ENCODE measurements at places on chromosomes 6 and 20.
A peak's percentile ranks its signal among the peaks of the same experiment; 100 is the strongest.

DNA sequence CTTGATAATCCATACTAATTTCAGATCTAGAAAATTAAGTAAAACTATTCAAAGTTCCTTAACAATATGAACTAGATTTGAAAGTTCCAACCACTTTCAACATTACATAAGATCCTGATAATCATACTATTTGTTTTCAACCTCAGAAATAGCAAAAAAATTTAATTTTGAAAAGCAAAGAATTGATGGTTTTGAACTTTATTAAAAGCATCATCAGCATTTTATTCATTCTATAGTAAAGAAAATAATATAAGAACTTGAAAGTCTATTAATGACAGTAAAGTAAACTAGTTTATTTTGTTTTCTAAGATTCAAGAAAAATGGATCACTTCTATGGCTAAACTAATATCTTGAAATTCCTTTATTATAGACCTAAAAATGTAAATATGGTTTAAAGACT, 26.8 kb downstream of the EYS start:
- H3K27ac ChIP-seq = no peak overlapping the region
- no peak for DNase-seq
- H3K27me3 ChIP-seq = no peaks in the 10 kb centered on the region

DNA sequence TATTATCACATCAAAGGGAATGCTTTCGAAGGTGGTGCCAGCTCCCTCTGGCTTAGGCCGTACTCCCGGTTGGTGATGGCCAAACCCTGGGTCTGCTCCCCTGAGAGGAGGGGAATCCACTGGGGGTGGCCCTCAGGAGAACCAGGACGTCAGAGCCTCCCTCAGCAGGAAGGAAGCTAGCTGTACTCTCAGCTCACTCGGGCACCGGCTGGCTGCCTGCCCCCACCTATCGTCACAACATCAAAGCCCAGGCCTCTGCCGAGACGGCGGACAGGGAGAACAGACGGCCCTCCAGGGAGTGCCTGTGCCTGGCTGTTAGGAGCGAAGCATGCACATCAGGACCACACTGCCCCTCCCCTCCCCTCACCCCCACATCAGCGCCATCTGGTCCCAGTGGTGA, 9.2 kb upstream of the PGC start:
- H3K4me1 ChIP-seq = no peaks in the 10 kb centered on the region
- no peak overlapping the region for H3K27ac ChIP-seq
- DNase-seq = no peak

DNA sequence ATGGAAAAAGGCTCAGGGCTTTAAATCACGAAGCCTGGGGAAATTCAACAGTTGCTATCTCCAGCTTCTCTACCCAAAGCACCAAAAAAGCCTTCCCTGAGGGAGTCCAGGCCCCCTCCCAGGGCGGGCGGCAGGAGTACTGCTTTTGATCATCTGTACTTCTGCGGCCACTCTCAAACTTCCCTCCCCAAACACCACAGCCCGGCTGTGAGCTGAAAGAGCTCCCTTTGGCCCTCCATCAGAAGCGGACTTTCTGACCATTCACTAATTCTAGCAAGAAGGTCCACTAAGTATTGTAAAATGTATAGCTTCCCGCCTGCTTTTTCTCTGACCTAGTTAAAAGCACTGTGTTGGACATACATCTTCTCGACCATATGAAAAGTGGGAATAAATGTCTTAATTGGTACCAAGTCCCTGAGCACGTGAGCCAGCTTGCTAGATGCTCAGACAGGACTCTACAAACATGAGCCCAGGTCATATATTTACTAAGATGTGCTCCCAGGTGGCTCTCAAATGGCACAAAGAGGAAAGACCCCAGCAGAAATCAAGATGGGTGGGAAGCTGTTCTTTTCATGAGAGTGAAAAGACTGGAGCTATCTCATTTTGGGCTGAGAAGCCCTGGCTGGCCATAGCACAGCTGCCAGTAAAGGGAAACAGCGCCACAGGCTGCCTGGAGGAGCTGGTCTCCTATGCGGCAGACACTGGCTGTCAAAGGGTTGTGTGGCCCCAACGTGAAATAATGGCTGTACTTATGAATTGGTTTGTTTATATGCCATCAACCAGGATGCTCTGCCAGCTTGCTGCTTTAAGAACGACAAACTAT, 58.6 kb downstream of the GFOD1 start:
- peak overlapping the region; percentile 89 for H3K27ac ChIP-seq
- peaks cover 73% of the 10 kb centered on the region for H3K4me1 ChIP-seq

GRCh38 chr6:56659721-56660380, 17.2 kb upstream of the DST start:
- no peak overlapping the region for H3K4me3 ChIP-seq
- H3K36me3 ChIP-seq = peaks cover 2% of the 10 kb centered on the region
- H3K4me1 ChIP-seq = no peaks in the 10 kb centered on the region
- H3K27ac ChIP-seq = no peak overlapping the region
